ENCODE measurements at places on chromosomes 3 and 15.

GRCh38 chr3:126974756-126975155, 8.2 kb upstream of the PLXNA1 start:
- no peak for DNase-seq

DNA sequence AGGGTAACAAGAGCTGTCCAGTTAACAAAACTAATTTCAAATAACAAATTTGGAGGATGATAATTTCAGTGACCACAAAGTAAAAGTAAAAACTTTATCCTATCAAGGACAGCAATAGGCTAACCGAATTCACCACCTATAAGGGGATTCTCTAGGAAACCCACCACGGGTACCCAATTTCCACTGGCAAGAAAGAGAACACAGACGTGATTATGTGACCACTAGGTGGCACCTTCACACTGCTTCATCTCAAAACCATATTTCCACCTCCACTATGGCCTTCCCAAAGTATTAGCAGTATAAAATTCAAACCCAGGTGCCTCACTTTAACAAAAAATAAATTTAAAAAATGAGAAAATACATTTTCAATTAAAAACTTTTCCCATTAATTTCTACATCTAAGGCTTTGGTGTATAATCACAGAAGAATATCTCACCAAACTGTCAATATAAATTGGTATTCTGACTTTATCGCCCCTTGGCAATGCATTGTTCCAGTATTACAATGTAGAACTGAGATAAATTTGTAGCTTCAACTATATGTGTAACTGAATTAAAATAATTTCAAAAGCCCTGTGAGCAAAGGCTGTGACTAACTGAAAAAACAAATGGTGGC, 96.5 kb downstream of the FSIP1 start:
- DNase-seq: no peak

GRCh38 chr3:84601303-84601702, 357.5 kb upstream of the CADM2 start:
- DNase-seq: no peak

DNA sequence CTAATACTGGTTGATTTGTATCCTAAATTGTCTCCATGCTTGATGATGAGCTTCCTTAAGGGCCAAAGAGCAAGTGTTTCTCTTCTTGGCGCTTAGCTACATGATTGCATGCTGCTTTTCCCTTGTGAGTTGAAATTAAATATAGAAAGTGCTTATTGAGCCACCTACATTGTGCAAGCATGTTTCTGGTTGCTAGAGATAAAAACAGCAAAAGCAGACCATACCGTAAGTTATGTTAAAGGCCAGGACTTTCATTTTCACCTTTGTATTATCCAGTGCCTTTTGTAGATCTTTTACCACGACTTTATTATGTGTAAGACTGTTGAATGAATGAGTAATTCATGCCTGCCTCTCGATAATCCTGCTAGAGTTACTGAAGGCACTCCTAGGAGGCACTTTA, 41.9 kb upstream of the CCNB2 start:
- DNase-seq: no peak

- DNase-seq: no peak
Observed at GRCh38 chr15:70777170-70777926, 14.0 kb upstream of the UACA start.

- no peak for DNase-seq
Observed at GRCh38 chr15:81819924-81820635, 225.7 kb downstream of the MEX3B start.

- no peak for DNase-seq
Observed at GRCh38 chr15:36807134-36807764, 227.8 kb downstream of the CDIN1 start.

- no peak for DNase-seq
Observed at GRCh38 chr15:89448825-89449224, 47.6 kb downstream of the RHCG start.

GRCh38 chr3:155233213-155233612, 60.3 kb downstream of the STRIT1 start:
- no peak for DNase-seq

DNA sequence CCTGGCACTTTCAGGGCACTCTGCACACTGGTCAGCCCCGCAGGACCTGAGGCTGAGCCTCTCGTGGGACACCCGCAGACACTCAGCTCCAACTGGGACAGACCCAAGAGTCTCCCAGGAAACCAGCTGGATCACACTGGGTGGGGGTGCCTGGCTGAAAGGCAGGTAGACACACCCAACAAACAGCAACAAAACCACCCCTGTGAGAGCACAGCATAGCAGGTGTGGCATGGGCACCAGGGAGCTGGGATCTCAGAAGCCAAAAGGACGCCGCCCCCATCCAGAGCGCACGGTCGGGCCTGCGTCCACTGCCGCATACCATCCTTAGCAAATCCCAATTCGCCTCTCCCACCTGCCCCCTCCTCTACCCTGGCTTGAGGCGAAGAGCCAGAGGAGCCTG, 154.2 kb upstream of the LINGO1 start:
- DNase-seq: no peak

GRCh38 chr15:101308604-101309435, 13.8 kb upstream of the SNRPA1 start:
- no peak for DNase-seq

Data from activated T-helper 1 cell treated with Interleukin-2 at 50 U/mL for 16 hours (primary cell).